ENCODE measurements at places on chromosomes 2 and 18.
A peak's percentile ranks its signal among the peaks of the same experiment; 100 is the strongest.

DNA sequence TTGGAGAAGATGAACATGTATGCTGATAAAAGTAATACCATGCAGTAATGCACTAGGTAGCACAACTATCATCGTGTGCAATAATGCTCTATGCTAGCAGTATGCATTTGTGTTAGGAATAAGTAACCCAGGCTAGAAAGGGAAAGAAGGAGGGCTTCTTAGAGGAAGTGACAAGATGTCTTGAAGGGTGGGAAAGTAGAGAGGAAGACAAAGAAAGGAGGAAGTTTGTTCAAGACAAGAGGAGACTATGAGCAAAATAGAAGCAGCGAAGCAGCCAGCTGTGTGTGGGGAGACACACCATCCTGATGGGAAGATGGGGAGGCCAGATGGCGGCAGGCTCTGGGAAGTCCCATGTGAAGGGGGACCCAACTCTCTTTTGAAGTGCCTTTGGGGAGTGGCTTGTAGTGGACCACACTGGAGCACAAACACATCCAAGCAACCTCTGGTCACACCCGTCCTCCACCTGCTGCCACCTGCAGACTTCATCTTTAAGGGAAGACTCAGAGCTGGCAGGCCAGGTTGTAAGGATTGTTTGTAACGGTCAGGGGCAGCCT, 39.9 kb upstream of the INHBB start:
- DNase-seq = no peak

- DNase-seq = no peak
Measured at GRCh38 chr2:28068088-28068487, 177.6 kb downstream of the BABAM2 start.

DNA sequence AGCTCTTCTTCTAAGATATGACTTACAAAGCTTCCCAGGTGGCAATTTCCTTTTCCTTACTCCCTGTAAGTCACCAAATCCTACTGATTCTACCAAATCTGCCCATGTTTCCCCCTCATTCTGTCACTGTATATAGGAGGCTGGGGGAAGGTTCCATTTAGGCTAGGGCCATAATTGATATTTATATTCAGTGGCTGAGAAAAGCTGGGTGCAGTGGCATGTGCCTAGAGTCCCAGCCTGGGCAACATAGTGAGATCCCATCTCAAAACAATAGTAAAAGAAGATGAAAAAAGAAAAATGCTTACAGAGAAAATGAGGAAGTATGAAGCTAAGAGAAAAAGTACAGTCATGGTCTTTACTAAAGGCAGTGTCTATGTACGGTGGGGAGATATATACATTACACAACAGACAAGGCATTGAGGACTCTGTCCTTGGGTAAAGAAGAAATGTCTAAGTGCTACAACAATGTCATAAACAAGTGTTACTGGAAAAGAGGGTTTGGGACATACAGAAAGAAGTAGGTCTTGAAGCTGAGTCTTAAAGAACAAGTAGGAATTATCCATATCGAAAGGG, 4.8 kb downstream of the CWC22 start:
- DNase-seq = no peak

DNA sequence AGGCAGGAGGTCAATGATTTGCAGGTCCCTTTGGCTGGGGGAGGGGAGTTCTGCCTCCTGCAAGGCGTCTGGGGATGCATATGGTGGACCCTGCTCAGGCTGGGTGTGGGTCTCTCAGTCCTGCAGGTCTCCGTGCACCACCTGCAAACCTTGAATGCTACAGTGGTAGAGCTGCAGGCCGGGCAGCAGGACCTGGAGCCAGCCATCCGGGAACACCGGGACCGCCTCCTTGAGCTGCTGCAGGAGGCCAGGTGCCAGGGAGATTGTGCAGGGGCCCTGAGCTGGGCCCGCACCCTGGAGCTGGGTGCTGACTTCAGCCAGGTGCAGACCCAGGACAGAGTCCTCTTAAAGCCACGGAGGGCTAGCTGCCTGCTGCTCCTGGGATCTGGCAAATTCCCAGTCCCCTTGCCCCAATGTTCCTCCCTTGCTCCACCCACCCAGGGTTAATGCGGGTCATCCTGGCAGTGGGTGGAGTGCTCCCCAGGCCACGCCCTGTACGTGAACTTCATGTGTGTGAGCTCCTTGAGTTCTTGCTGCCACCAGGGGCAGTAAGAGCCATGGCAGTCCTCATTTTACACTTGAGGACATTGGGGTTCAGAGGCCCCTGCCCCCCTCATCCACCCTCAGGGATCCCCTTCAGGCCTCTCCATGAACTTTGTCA, 3.1 kb downstream of the PROM2 start:
- DNase-seq = peak; percentile 61

- DNase-seq = no peak
Measured at GRCh38 chr2:101556033-101556459, 81.1 kb upstream of the RFX8 start.

DNA sequence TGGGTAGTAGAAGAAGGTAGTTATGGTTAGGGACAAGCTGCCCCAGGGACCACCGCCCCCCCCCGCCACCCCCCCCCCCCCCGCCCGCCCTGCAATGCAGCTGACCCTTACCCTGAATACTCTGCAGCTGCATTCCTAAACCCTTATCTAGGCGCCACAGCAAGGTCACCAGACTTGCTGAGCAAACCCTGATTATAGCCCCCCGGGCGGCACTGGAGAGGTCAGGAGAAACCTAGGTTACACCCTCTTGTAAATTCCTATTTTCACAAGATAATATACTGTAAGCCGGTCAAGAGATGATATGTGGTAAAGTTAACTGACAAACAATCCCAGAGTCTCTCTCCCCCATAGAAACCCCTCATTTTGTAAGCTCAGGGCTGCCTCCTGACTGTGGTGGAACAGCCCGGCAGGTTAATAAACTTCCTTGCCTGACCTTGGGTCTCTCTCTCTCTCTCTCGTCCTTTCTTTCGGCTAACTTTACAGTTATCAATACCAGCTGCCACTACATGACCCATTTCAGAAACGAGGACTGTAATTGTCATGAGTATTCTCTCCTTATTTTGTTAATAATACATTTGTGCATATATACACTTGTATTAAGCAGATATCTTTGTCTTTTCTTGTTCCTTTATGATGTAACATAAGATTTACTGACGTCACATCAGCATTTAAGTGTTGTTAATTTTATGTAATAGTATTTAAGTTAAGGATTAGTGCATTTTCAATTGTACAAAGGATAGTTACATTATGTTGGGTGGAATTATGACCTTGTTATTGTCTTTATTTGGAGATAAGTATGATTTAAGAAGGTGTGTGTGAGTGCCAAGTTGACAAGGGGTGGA, 22.8 kb upstream of the SMAD4 start:
- no peak for DNase-seq

- DNase-seq = no peak
Measured at GRCh38 chr2:38153476-38154135, 77.7 kb upstream of the CYP1B1 start.

DNA sequence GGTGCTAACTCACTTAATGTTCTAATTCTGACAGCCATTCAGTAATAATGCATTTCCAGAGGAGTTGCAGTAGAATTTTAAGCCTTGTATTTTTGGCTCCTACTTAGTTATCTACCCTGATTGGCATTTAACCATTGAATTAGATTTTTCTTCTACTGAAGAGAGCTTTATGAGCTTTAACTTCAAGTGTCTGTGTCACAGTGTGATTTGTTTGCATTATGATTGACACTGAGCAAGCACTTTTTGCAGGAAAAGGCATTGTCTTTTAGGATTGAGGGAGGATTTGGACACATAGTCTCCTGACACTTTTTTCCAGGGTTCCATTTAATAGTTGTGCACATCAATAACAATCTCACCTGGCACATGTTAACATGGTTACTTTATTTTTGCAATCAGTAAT, 26.7 kb downstream of the LYPD6 start:
- DNase-seq = no peak

GRCh38 chr2:126717928-126718327, 62.0 kb downstream of the GYPC start:
- no peak for DNase-seq

GRCh38 chr2:186309901-186310300, 176.2 kb upstream of the ZC3H15 start:
- DNase-seq = no peak

DNA sequence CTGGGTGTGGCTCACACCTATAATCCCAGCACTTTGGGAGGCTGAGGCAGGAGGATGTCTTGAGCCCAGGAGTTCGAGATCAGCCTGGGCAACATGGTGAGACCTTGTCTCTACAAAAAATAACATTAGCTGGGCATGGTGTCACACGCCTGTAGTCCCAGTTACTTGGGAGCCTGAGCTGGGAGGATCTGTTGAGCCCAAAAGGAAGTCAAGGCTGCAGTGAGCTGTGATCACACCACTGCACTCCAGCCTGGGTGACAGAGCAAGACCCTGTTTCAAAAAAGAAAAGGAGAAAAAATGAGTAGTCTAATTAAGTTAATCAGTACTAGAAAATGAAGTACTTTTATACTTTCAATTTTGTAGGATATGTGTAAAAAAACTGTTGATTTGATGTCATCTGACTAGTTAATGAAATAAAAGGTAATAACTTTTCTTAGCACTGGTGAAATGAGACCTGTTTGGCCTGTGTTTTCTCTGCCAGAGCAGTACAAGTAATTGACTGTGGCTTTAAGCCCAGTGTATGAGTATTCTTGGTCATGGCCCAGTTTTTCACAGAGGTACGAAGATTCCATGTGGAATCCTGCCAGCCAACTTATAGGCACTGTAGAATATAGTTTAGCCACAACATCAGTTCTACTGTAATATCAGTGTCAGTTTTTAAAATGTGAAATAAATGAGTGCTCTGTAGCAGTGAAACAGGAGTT, 35.8 kb downstream of the MFSD6 start:
- no peak for DNase-seq

- no peak for DNase-seq
Measured at GRCh38 chr2:171520471-171520870, 1.8 kb upstream of the CYBRD1 start.

GRCh38 chr2:176407706-176408105, 138.5 kb downstream of the MTX2 start:
- DNase-seq = no peak

DNA sequence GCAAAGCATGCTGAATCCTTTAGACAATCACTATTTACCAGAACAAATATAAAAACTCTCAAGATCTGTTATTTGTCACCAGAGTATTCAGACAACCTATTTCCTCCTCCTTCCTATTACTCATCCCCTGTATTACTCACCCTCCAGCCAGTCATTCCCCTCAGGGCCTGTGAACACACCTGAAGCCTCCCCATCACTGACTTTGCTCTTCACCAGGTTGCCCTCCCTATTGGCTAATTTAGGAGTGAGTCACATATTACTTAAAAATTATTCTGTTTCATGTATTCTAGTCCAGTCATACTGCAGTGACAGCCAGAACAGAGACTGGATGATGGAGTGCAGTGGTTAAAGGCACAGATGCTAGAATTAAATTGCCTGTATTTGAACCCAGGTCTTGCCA, 3.7 kb upstream of the ATG16L1 start:
- DNase-seq = peak; percentile 57

- no peak for DNase-seq
Measured at GRCh38 chr18:78123144-78123909, 856.3 kb upstream of the SALL3 start.

DNA sequence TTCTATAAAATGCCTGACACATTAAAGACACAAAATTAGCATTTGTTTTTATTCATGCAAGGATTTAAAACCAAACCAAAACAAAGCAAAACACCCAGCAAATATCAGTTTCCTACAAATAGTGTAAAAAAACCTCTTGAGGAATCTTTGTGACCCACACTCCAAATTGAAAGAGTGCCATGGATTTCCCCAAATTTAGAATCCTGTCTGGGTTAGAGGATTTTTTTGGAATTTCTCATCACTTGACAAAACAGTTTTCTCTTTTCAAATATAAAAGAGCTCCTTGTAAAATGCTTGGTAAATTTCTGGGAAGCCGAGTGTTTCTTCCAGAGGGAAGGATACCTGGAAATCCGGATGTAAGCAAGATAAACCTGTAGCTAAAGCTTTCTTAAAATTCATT, 1.7 kb upstream of the FN1 start:
- DNase-seq = no peak

- peak; percentile 12 for DNase-seq
Measured at GRCh38 chr2:222904557-222905258, 43.9 kb downstream of the ACSL3 start.

DNA sequence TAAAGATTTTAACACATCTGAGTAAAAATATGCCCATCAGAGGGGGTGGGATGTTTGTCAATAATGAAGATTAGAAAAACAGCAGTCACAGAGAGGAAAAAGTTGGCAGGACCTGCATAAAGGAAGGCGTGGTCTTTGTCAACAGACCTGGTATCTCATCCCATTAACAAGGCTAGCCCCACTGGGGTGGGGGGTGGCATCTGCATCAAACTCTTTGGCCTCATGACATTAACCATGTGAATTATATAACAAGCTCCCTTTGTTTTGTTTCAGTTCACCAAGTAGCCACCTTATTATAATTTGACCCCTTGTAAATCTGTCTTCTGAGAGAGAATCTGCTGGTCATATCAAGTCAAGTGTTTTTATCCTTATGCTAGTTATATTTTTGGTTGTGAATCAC, 28.8 kb downstream of the NEMP2 start:
- no peak for DNase-seq

GRCh38 chr2:183998797-183999190, 599.5 kb upstream of the ZNF804A start:
- DNase-seq = no peak

- peak; percentile 34 for DNase-seq
Measured at GRCh38 chr18:48711651-48712486, 173.0 kb downstream of the CTIF start.

DNA sequence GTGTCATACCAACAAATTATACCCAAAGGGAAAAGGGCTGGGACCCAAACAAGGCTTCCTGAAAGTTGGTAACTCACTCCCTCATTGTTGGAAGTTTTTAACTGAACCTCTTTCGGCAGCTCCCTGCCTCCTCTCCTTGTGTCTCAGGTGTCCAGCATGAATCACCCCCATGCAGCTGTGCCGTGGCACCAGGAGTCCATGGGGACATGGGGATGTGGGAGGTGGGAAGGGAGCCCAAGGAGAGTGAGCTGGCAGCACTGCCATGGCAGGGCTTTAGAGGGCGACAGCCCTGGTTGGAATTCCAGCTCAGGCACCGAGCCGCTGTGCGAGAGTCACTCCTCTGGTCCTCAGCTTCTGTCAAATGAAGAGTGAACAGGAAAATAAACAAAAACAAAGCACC, 12.5 kb upstream of the GYPC start:
- DNase-seq = no peak

DNA sequence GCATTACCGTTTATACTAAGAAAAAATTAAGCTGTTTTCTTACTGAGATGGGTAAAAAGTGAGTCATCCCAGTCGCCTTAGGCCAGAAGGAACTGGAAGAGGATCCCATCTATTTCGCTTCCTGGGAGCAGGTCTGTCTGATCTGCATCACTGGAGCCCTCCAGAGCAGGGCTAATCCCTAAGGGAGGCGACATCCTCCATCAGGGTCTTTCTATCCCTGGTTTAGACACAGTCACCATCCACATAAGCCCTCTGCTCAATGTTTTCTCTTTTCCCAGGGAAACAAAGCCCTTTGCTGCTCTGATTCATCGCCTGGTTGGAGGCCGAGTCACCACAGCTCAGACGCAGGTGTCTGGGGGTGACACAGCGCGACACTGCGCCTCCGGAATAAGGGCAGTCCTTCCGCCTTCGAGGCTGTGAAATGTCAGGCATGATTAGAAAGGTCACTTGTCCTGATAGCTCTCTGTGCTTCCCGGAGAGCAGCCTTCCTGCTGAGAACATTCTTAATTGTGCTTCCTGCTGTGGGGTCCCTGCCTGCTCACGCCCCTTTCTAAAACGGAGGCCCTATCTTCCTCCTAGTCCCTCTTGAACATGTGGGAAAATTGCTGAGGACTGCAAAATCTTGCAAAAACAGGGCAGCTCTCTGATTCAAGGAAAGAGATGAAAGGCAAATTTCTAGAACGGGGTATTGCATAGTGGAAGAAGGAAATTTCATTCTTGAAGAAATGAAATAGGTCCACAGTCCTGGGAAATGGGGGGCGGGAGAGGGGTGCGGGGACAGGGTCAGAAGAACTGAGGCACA, 56.3 kb downstream of the MARCHF4 start:
- DNase-seq = peak; percentile 41

Measured in H54 (cell line).